ENCODE measurements at places on chromosomes 12 and 14. TPM values are rescaled to one million over a fixed set of nuclear protein-coding genes. Genes with fewer than 3 reads are reported as not detected.

The CCDC60 gene
- not detected for total RNA-seq

The IFT81 gene
- 5.1 TPM for total RNA-seq

The CRIP1 gene
- total RNA-seq = 3.3 TPM

The GLIPR1L2 gene
- total RNA-seq = 0.40 TPM

The TSPAN11 gene
- 0.44 TPM for total RNA-seq

The MEG3 gene
- total RNA-seq = 27.0 TPM

The IL22 gene
- total RNA-seq = not detected

The EID3 gene
- total RNA-seq = 4.7 TPM

- H3K36me3 ChIP-seq = no peaks in the 10 kb centered on the region
- no peaks in the 10 kb centered on the region for H3K27me3 ChIP-seq
- H3K4me3 ChIP-seq = no peak overlapping the region
- H3K4me1 ChIP-seq = no peaks in the 10 kb centered on the region
- DNase-seq = peak; percentile 37
Measured at GRCh38 chr14:102749393-102750305, 27.6 kb upstream of the TRAF3 start.

DNA sequence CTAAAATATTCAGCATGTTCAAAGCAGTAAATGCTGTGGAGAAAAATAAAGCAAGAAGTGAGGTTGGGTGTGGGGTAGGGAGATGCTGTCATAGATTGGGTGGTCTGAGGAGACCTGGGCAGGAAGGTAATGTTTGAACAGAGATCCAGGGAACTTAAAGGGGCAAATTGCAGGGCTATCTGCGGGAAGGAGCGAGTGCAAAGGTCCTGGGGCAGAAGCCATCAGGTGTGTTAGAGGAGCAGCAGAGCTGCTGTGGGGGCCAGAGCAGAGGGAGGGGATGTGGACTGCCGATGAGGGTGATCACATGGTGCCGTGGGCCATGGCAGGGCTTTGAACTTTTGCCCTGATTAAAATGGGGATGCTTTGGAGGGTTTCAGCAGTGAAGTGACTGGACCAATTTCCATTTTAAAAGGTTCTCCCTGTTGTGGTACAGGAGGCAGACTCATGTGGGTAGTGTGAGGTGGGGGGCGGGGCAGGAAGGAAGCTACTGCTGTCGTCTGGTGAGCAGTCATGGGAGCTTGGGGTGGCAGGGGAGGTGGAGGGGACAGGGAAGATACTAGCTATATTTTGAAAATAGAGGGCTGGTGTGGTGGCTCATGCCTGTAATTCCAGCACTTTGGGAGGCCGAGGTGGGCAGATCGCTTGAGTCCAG is 145.0 kb downstream of the AACS start:
- DNase-seq = no peak
- no peaks in the 10 kb centered on the region for H3K36me3 ChIP-seq
- no peaks in the 10 kb centered on the region for H3K4me1 ChIP-seq
- H3K4me3 ChIP-seq = no peak overlapping the region
- H3K27me3 ChIP-seq = no peaks in the 10 kb centered on the region
- H3K27ac ChIP-seq = no peak overlapping the region

DNA sequence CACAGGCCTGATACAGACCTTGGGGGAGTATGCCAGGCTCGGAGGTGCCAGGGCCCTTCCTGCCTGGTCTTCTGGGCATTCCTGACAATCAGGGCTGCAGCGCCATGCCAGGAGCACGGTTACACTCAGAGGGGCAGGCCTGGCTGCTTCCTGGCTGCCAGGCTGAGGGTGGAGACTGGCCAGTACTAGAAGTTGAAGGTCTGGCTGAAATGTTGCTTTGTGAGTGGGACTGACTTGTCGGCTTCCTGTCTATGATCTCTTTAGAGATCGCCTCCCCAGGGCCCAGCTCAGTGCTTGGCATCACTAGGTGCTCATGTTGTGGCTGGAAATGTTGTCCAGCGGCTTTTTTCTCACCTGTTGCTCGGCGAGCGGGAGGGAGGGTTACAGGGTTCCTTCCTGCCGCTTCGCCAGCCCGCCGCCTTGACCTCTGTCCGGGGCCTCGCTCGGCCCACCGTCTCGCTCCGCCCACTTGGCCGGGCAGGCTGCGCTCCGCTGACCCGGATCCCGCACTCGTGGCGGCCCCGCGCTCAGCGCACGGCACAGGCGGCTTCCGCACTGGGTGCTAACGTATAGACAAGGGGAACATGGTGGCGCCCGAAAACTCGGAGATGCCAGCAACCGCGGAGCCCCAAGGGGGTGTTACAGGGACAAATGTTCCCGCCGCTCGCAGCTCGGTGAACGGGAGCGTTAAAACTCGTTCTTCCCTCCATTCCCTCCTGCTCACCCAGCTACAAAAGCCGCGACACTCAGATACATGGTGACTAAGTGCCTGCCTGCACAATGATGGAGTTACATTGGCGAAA is 32.6 kb downstream of the PAPLN start:
- no peaks in the 10 kb centered on the region for H3K27me3 ChIP-seq
- H3K27ac ChIP-seq = no peak overlapping the region
- DNase-seq = no peak
- peak overlapping the region; percentile 29 for H3K4me3 ChIP-seq
- H3K36me3 ChIP-seq = no peaks in the 10 kb centered on the region
- no peaks in the 10 kb centered on the region for H3K4me1 ChIP-seq

DNA sequence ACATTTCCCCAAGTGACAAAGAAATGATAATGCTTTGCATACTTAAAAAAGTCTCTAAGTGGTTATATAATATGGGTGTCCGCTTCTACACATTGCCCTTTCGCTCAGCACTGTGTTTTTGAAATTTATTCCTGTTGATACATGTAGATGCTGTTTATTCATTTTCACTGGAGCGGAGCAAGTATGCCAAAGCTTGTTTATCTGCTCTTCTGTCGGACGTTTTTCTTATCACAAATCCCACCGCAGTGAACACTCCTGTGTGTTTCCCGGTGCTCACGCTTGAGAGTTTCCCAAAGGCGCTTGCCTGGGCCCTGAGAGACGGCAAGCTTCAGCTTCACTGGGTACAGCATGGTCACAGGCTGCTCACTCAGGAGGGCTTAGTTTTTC is 50.2 kb downstream of the TPCN1 start:
- no peaks in the 10 kb centered on the region for H3K27me3 ChIP-seq
- no peaks in the 10 kb centered on the region for H3K4me1 ChIP-seq
- H3K4me3 ChIP-seq = no peak overlapping the region
- H3K36me3 ChIP-seq = peaks cover 55% of the 10 kb centered on the region
- H3K27ac ChIP-seq = peak overlapping the region; percentile 65
- DNase-seq = no peak

DNA sequence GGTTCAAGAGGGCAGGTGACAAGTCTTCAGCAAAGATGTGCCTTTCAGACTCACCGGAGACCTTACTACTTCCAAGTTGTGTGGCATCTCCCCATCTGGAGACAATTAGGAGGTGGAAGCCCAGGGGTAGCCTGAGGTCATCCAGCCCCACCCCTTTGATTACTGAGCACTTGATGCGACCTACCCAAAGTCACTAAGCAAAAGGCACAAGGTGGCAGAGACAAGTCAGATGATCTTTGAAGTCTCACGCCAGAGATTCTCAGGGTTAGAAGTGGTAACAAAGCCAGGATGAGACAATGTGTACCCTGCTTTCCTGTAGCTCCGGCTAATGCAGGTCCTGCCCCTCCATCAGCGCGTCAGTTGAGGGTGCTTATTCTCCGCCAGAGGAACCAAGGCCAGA is 1.4 kb upstream of the FOXN3 start:
- no peak for DNase-seq
- no peak overlapping the region for H3K27ac ChIP-seq
- H3K4me1 ChIP-seq = no peaks in the 10 kb centered on the region
- no peaks in the 10 kb centered on the region for H3K27me3 ChIP-seq

DNA sequence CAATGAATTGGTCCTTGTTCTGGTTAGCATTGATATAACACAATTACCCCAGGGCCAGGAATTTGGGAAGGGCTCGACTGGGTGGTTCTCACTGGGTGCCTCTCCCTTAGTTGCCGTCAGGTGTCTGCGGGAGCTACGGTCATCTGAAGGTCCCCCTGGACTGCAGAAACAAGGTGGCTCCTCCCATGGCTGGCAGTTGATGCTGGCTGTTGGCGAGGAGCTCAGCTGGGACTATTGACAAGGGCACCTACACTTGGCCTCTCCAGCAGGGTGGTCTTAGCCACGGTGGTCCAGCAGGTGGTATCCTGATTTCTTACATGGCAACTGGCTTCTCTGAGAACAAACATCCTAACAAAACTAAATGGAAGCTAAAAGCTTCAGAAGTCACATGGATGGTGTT is 41.0 kb upstream of the RGS6 start:
- H3K27ac ChIP-seq = no peak overlapping the region
- H3K4me3 ChIP-seq = no peak overlapping the region
- DNase-seq = no peak

GRCh38 chr12:129599406-129599805 is 304.4 kb downstream of the TMEM132D start:
- no peaks in the 10 kb centered on the region for H3K36me3 ChIP-seq
- no peaks in the 10 kb centered on the region for H3K27me3 ChIP-seq
- H3K4me3 ChIP-seq = no peak overlapping the region
- H3K27ac ChIP-seq = no peak overlapping the region
- no peaks in the 10 kb centered on the region for H3K4me1 ChIP-seq

DNA sequence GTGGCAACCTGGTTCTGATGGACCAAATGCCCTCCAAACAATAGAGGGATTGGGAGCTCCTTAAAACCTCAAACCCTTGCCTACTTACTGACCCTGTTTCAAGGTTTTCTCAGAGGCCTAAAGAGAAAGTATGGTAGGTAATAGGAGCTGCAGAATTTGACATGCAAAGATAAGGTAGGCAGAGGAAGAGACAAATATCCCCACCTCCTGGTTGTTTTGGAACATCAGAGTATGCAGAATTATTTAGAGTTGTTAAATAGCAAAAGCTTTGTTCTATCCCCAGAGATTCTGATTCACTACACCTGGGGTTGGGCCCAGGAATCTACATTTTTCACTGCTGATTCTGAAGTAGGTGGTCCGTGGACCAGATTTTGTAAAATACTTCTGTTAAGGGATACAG is 421.2 kb downstream of the SOX5 start:
- DNase-seq = no peak
- no peak overlapping the region for H3K4me3 ChIP-seq
- no peaks in the 10 kb centered on the region for H3K36me3 ChIP-seq

- no peaks in the 10 kb centered on the region for H3K36me3 ChIP-seq
- H3K27ac ChIP-seq = no peak overlapping the region
- DNase-seq = no peak
- H3K4me3 ChIP-seq = no peak overlapping the region
- no peaks in the 10 kb centered on the region for H3K4me1 ChIP-seq
Measured at GRCh38 chr12:78888568-78888967, 24.0 kb downstream of the SYT1 start.

- no peak overlapping the region for H3K4me3 ChIP-seq
- peaks cover 4% of the 10 kb centered on the region for H3K36me3 ChIP-seq
- no peak for DNase-seq
Measured at GRCh38 chr12:49026101-49026500, 7.5 kb upstream of the PRKAG1 start.

GRCh38 chr12:110200124-110200417 is 75.9 kb downstream of the IFT81 start:
- no peak overlapping the region for H3K4me3 ChIP-seq
- no peak overlapping the region for H3K27ac ChIP-seq

DNA sequence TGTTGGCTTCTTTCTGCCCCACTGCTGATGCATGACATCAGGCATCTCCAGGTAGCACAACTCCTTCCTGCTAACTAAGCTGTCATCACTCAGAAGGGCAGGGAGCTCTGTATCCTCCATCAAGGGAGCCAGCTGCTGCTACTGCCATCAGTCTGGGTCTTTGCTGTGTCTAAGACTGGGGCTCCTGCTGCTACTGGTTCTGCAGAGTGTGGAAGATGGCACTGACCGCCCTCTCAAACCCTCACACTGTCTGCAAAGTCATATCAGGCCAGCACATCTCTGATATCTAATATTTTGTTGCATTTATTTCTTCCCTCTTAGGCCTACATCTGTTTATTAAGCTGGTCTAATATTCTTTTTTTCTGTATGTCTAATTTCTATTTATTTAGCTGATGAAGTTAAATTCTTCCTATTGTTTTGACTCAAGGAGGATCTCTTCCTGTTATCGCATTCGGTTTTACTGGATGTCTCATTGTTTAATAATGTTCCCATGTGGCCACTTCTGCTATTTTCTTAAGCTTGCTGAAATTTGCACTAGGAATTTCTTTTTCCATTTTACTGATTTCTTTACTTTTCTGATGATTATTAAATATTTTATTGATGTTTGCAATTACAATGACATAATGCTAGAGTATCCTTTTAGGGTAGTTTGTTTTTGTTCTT is 7.6 kb upstream of the E2F7 start:
- DNase-seq = no peak
- H3K27ac ChIP-seq = no peak overlapping the region
- H3K36me3 ChIP-seq = no peaks in the 10 kb centered on the region
- H3K27me3 ChIP-seq = no peaks in the 10 kb centered on the region
- H3K4me1 ChIP-seq = no peaks in the 10 kb centered on the region

- H3K27ac ChIP-seq = no peak overlapping the region
- no peaks in the 10 kb centered on the region for H3K4me1 ChIP-seq
- H3K36me3 ChIP-seq = no peaks in the 10 kb centered on the region
- no peaks in the 10 kb centered on the region for H3K27me3 ChIP-seq
- H3K4me3 ChIP-seq = no peak overlapping the region
Measured at GRCh38 chr14:30648471-30648870, 26.4 kb downstream of the SCFD1 start.

DNA sequence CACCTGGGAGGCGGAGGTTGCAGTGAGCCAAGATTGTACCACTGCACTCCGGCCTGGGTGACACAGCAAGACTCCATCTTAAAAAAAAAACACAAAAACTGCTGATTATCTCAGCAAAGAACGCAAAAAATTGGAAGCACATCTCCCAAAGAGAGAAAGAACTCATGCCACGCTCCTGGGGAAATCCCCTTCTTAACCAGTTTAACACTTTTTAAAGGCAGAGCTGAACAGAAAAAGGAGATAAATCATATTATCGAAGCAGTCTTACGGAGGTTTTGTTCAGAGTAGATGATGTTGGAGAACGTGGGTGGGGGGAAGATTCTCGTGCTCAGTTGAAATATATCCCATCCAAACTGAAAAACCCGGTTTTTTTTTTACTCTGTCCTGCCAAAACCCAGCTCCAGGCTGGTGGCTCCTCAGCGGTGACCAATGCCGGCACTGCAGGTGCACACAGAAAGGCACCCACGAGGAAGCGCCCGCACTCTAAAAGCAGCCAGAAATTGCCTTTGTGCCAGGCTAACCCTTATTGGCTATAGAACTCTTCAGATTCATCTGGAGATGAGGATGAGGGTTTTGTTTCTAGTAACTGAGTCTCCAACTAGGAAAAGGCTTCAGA is 100.2 kb upstream of the PARP11 start:
- no peaks in the 10 kb centered on the region for H3K4me1 ChIP-seq
- no peak for DNase-seq

Measured in right lobe of liver (tissue), 6 donors.